Right renal pelvis (tissue), 4 donors: ENCODE measurements at places on chromosomes 1 and 21.
A peak's percentile ranks its signal among the peaks of the same experiment; 100 is the strongest.

DNA sequence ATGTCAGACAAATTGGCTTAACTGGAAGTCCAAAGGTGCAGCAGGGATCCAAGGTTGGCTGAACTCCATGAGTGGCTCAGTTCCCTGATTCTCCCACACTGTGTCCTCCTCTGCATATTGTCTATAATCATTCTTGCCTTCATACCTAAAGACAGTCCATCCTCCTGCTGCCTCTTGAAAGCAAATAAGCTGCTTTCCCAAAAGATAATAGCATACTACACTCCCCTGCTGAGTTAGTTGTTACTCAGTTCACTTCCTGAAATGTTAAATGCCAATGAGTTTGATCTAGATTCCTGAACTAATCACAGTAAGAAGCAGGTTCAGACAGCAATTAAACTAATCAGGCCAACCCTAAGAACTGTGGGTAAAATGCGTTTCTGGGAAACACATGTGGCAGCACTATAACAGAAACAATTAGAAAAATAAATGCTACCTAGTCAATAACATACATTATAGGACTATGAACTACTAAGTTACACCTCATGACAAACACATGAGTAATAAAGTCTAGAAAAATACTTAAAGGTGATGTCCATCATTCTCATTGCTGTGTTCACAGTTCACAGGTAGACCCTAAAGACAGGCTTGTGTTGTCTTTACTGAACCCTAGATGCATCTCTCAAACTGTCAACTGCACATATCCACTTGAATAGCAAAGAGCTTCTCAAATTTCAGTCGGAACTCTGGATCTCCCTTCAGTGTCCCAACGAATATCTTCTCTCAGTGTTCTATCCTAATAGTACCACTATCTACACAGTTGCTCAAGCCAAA, 50.8 kb upstream of the BOLA1 start:
- no peak for DNase-seq

DNA sequence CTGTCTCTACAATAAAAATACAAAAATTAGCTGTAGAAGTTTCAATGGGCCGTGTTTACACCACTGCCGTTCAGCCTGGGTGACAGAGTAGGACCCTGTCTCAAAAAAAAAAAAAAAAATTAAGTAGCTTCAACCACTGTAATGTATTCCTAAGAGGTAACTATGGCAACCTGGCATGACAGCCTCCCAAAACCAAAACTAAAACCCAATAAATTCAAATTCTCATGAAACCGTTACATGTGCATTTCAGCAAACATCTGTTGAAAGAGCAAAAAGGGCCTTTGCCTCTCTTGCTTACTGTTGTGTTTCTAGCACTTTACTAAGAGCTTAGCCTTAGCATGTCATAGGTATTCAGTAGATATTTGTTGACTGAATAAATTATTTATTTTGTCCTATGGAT, 33.5 kb downstream of the ODR4 start:
- DNase-seq: no peak

GRCh38 chr1:224113545-224113917, 380 bp upstream of the FBXO28 start:
- DNase-seq: no peak

DNA sequence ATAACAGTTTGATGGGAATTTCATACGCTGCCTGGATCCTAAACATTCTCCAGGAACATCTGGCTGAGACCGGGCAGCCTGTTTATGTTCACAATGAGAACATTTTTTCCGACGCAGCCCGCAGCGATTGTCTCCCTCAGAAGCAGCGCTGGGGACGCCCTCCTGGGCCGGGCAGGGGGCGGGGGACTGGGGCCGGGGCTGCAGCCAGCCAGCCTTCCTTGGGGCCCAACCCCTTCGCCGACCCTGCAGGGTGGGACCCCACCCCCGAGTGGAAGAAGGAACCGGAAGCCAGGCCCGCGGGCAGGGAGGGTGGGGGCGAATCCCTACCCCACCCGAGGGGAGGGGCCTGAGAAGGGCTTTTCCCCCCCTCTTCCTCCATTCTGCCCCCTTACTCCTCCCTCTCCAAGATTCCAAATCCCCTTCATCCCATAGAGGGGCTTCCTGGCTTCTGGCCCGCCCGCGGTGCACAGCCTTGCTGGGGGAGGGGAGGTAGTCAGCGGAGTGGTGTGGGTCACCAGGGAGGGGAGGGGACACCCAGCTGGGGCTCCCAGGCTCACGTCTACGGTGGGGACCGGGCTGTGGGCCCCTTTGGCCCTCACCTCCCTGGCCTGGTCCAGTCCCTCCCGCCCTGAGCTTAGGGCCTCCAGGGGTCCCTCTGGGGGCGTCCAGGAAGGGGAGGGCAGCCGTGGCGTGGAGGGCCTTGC, 60.6 kb downstream of the WNT9A start:
- no peak for DNase-seq

- DNase-seq: no peak
Observed at GRCh38 chr21:28590026-28590425, 402.7 kb downstream of the LTN1 start.

GRCh38 chr1:151611288-151611790, 511 bp upstream of the SNX27 start:
- DNase-seq: no peak

- no peak for DNase-seq
Observed at GRCh38 chr1:204408074-204408507, 3.5 kb downstream of the PPP1R15B start.

GRCh38 chr1:99788896-99789295, 22.5 kb upstream of the FRRS1 start:
- DNase-seq: no peak

DNA sequence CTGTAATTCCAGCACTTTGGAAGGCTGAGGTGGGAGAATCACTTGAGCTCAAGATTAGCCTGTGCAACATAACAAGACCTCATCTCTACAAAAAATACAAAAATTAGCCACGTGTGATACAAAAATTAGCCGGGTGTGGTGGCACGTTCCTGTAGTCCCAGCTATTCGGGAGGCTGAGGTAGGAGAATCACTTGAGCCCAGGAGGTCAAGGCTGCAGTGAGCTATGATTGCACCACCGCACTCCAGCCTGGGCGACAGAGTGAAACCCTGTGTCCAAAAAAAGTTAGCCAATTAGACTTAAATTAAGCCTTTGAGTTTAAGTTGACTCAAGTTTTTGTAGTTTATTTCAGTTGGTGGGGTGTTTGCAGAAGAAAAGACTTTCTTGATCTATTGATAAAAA, 11.8 kb downstream of the CXADR start:
- DNase-seq: no peak

DNA sequence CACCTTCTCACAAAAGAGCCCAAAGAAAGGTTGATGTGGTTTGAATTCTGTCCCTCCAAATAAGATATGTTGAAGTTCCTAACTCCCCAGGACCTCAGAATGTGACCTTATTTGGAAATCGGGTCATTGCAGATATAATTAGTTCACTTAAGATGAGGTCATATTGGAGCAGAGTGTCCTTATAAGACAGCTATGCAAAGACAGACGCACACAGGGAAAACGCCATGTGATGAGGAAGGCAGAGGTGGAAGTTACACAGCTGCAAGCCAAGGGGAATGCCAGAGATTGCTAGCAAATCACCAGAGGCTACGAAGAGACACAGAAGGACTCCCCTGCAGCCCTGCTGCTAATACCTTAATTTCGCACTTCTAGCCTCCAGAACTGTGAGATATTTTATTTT, 5.2 kb upstream of the ABCB10 start:
- DNase-seq: no peak

GRCh38 chr1:24323281-24323680, 4.1 kb downstream of the GRHL3 start:
- DNase-seq: no peak

DNA sequence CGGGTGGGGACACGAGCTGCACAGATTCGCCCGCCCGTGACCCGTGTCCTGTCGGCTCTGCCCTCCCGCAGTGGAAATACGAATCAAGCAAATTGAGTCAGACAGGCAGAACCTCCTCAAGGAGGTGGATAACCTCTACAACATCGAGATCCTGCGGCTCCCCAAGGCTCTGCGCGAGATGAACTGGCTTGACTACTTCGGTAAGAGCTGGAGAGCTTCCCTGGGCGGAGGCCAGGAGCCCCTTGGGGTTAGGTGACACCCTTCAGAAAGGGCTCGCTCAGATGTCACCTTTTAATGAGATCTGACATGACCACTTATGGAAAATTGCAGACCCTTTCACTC, 489 bp downstream of the CDCA8 start:
- no peak for DNase-seq

DNA sequence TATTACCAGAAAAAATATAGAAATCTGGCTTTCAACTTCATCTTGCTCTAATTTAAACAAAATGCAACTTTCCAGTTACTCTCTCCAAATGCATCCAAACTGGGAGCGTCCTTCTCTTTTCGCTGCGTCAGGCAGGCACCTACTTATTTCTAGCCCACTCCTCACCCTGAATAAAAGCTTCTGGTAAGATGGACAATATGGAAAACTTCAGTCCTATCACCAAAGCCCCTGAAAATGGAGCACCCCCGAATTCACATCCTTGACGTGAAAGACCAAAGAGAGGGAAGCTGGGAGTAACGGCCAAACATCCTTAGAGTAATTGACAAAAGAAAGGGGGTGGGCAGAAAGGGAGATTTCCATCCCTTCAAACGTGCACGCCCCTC, 5.5 kb upstream of the PROX1 start:
- no peak for DNase-seq

DNA sequence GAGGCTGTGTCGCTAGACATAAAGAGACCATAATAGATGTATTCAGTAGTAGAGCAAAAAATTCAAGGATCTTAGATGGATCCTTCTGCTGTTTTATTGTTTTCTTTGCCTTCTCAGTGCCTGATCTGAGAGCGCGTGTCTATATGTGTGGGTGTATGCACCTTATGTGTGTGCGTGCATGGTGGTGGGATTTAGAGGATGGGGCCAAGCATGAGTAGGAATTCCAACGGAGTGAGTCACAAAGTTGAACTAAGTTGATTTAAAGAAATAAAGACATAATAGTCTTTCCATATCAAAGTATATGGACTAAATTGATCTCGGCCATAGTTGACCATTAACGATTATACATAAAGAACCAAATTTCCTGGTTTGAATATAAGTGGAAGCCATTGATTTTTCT, 178.7 kb downstream of the CYYR1 start:
- no peak for DNase-seq

DNA sequence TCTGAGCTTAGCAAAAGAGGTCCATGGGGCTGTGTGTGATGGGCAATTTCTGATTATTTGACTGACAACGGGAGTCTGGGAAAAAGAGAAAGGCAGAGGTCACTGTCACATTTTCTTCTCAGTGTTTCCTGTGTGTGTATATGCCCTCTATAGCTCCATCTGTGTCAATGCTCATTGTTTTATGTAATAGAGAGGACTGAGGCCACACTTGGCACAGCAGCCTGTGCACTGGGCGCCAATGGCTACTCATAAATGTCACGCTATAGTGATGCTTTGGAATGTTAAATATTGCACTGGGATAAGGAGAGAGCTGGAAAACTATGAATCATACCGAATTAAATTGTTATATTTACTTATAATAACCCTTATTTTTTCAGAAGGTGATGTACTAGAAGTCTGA, 365.4 kb downstream of the NEGR1 start:
- DNase-seq: no peak

DNA sequence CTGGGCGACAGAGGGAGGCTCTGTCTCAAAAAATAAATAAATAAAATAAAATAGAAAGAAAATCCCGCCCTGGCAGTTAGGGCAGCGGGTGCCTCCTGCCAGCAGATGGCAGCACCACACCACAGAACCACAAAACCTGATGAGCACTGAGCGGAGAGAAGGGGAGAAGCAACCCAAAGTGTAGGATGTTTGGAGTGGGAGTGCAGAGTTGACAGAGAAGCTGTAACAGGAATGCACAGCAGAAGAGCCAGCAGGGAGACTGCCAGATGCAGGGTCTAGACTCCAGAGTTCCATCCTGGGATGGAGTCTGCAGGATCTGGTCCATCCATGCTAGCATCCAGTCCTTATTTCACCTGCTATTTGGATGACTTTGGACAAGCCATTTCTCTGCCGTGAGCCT, 29.7 kb upstream of the KIRREL1 start:
- peak; percentile 67 for DNase-seq
